ENCODE measurements at places on chromosomes 7 and 10. TPM values are rescaled to one million over a fixed set of nuclear protein-coding genes. Genes with fewer than 3 reads are reported as not detected.

GRCh38 chr10:44949127-44949802 lies 10.3 kb upstream of the RASSF4 start:
- no peak for DNase-seq

DNA sequence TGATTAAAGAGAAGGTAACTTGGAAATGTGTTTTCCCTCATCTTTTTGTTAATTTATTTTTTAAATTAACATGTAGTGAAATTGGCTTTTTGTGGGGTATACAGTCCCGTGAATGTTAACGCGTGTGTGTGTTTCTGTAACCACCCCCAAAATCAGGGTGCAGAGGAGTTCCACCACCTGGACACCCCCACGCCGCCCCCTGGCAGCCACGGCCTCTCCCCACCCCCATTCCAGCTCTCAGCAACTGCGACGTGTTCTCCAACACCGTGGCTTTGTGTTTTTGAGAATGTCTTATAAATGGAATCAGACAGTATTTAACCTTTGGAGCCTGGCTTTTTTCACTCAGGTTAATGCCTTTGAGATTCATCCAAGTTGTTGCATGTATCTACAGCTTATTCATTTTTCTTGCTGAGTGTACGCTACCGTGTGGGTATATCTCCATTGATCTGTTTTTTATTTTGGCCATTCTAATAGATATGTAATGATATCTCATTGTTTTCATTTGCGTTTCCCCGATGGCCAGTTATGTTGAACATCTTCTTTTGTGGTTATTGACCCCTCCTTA lies 218.8 kb downstream of the EBF3 start:
- DNase-seq = no peak

GRCh38 chr7:96236198-96237039 lies 85.5 kb downstream of the SLC25A13 start:
- DNase-seq = peak; percentile 100

DNA sequence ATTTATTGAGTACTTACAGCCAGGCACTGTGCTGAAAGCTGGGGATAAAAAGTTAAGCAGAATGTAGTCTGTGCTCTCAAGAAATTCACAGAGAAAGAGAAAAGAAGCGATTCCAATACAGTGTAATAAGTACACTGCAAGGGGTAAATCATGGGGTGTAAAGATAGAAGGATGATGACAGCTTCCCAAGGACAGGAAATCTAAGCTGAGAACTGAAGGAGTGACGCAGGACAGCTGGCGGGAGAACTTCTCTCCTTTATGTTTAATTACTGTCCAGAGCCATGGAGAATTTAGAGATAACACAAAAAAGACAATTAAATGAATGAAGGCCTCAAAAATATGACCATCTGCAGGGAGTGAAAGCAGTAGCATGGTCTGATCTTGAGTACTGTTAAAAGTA lies 34.8 kb downstream of the C7orf33 start:
- DNase-seq = no peak

- DNase-seq = peak; percentile 80
These were observed 178.4 kb downstream of the CPEB3 start for GRCh38 chr10:92112462-92112861.

CALML3 gene
- total RNA-seq = not detected

ERV3-1 gene
- total RNA-seq = 13.7 TPM

GRCh38 chr7:132877573-132877972 lies 204.3 kb downstream of the CHCHD3 start:
- DNase-seq = no peak

MRLN gene
- not detected for total RNA-seq

DNA sequence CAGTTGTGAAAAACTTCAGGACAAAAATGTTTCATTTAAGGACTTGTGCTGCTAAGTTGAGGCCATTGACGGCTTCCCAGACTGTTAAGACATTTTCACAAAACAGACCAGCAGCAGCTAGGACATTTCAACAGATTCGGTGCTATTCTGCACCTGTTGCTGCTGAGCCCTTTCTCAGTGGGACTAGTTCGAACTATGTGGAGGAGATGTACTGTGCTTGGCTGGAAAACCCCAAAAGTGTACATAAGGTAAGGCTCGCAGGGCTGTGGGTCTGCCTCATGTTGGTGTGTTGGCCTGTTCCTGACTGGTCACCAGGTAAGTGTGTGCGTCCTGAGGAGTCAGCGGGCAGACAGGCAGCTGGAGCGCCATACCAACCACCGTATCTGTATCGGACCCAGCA lies 17.9 kb downstream of the OGDH start:
- DNase-seq = no peak

PRR15 gene
- total RNA-seq = not detected

GRCh38 chr10:59090817-59091622 lies 85.4 kb upstream of the PHYHIPL start:
- no peak for DNase-seq

GRCh38 chr10:29948881-29949355 lies 110.5 kb downstream of the JCAD start:
- peak; percentile 56 for DNase-seq

GRCh38 chr10:24415455-24416125 lies 206.7 kb downstream of the KIAA1217 start:
- DNase-seq = peak; percentile 46

GRCh38 chr7:4257146-4258111 lies 424.7 kb upstream of the FOXK1 start:
- DNase-seq = no peak

- no peak for DNase-seq
These were observed 218.4 kb downstream of the ELMO1 start for GRCh38 chr7:37230221-37230620.

DNA sequence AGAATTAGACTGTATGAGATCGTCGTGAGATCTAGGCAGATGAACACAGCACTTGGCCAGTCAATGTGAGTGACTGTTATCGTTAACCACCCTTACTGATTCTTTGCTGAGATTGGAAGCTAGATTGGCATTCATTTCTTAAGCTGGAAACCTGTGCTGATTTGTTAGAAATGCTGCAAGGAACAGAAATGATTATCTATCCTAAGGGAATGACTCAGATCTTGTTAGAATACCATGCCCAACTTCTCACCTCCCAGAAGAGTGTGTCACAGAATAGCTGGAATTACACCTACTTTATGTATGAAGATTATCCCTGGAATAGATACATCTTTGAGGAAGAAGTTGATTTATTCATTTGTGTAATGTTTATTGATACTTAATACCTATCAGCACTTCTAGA lies 275.2 kb downstream of the AUTS2 start:
- no peak for DNase-seq

FBXL13 gene
- 0.63 TPM for total RNA-seq

ZCWPW1 gene
- total RNA-seq = 4.2 TPM

DNA sequence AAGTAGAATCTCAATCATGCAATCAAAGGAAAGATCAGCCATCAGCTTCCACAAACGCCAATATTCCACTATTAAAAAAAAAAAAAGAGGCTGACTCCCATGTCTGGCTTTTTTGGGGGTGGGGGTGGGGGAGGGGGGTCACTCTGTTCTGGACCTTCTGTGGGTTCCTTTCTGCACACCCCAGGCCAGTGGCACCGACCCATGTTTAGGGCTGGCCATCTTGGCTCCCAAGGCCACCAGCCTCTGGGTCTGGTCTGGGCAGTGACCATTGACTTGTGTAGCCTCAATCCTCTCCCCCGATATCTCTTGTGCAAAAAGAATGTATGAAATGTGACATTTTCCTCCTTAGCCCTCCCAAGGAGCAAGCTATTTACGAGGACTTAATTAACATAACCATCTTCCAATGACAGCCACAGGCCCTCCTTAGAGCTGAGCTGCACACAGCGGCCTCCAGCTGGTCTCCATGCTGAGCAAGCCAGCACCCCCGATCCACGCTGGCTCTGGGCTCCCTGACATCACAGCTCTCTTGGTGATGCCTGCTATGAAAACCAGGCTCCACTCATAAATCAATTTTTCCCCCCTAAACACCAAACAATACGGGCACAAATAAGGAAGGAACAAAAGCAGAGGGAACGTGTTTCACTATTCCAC lies 100.1 kb downstream of the ZRANB1 start:
- DNase-seq = no peak

GRCh38 chr7:13991791-13992595 lies 2.5 kb upstream of the ETV1 start:
- no peak for DNase-seq

- DNase-seq = no peak
These were observed 1.9 kb downstream of the PON1 start for GRCh38 chr7:95322396-95322795.

ELN gene
- 3.3 TPM for total RNA-seq

DNA sequence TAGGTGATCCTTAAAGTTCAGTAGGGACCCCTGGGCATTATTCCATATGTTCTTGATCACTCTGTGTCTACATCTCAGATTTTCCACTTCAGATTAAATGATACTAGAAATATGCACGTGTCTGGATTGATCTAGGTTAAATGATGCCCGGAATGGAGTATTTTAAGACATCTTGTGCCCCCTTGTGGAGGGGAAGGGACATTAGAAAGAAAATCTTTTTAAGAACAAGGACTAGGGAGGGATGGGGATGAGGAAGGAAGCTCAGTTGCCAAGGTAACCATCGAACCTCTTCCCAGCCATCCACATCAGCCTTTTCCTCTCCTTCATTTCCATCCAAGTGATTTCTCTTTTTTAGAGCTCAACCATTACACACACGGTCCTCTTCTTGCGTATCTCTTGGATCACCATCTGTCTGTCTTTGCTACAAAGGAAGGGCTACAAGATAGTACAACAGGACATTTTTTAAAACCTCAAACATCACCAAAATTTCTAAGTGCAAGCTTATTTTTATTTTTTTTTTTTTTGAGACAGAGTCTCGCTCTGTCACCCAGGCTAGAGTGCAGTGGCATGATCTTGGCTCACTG lies 40.5 kb downstream of the PRSS2 start:
- peak; percentile 63 for DNase-seq

MDH2 gene
- total RNA-seq = 103 TPM

PIP gene
- total RNA-seq = not detected

- no peak for DNase-seq
These were observed 45.2 kb downstream of the ARHGAP12 start for GRCh38 chr10:31883397-31883796.

MMP21 gene
- not detected for total RNA-seq

- DNase-seq = no peak
These were observed 125.2 kb downstream of the CCDC3 start for GRCh38 chr10:12876266-12876665.
